Vagina (tissue), 2 donors: ENCODE measurements at places on chromosomes 7 and 10.

DNA sequence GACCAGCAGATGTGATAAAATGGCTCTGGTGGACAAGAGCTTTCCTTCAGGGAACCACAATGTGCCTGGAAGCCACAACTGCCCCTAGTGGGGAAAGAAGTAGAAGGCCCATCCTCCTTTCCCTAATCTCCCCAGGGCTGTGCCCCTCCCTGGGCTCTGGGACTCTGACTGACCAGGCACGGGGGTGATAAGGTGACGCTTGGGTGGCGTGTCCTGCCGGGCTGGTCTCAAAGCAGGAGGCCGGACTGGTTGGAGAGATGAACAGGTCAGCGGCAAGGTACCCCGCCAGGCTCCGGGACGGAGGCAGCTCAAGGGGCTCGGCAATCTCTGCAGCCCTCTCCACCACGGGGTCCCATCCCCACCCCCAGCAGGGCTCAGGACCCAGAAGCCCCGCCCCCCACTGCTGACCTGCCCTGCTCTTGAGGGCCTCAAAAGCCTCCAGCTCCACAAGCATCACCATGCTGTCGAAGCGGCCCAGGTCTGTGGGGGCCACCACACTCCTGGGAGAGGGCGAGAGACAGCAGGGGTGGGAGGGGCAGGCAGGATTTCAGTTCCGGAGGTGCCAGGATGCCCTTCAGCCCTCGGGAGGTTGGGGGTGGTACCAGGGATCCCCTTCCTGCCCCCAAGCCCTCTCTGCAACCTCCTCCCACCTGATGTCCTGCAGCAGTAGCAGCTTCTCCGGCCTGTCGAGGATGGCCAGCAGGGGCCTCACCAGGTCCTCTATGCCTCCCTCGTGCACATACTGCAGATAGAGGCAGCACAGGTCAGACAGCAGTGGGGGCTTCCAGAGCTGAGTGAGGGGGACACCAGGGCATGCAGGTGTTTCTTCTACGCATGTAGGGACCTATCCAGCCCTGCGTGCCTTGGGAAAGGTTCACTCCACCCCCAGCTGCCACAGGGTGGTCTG lies 12.2 kb downstream of the LZTS2 start:
- no peak for DNase-seq

GRCh38 chr7:131607291-131608115 lies 51.1 kb upstream of the PODXL start:
- peak; percentile 79 for DNase-seq

- DNase-seq: no peak
These were observed 15.8 kb downstream of the EZH2 start for GRCh38 chr7:148868378-148868674.

DNA sequence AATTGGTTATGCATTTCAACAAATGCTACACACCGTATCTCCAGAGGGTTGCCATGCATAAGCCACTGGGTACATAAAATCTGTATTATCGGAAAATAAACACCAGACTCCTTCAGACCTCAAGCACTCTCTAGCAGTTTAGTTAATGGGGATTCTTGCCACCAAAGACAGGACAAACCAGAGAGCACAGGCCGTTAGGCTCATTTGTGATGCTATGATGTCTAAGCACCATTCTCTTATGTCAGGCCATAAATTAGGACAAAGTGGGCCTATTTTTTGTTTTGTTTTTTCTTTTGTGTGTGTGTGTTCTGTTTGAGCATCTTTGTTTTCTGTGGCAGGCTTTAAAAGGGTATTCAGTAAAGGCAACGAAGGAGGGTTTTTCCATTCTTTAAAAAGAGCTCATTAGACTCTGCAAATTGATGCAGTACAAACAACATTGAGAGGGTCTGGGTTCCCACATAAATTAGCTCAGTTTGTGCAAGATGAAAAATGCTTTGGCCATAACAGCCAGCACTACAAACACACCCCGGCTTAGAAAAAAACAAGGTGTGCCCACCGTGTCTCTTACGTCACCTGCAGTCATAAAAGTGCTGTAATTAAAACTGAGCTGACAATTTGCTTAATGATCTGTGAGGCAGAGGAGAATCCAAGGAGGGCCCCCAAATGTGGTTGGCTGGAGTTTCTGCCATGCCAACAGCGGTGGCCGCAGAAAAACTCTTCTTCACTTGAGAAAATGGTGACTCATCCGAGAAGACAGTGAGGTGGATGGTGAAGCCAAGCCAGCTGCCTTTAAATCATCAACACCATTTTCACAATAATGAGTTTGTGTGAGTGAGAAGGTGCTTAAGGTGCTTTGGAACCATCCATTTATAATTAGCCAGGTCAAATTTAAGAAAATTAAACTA lies 297.9 kb downstream of the GATA3 start:
- no peak for DNase-seq
